ENCODE measurements at places on chromosomes 6 and 20.

DNA sequence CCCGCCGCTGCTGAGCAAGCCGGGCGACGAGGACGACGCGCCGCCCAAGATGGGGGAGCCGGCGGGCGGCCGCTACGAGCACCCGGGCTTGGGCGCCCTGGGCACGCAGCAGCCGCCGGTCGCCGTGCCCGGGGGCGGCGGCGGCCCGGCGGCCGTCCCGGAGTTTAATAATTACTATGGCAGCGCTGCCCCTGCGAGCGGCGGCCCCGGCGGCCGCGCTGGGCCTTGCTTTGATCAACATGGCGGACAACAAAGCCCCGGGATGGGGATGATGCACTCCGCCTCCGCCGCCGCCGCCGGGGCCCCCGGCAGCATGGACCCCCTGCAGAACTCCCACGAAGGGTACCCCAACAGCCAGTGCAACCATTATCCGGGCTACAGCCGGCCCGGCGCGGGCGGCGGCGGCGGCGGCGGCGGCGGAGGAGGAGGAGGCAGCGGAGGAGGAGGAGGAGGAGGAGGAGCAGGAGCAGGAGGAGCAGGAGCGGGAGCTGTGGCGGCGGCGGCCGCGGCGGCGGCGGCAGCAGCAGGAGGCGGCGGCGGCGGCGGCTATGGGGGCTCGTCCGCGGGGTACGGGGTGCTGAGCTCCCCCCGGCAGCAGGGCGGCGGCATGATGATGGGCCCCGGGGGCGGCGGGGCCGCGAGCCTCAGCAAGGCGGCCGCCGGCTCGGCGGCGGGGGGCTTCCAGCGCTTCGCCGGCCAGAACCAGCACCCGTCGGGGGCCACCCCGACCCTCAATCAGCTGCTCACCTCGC is 1.5 kb downstream of the ARID1B start:
- DNase-seq, result no peak

GRCh38 chr6:131787079-131787478 is 20.7 kb upstream of the ENPP1 start:
- no peak for DNase-seq

- peak; percentile 72 for DNase-seq
These were observed 227.6 kb upstream of the PRSS16 start for GRCh38 chr6:27019651-27020552.

DNA sequence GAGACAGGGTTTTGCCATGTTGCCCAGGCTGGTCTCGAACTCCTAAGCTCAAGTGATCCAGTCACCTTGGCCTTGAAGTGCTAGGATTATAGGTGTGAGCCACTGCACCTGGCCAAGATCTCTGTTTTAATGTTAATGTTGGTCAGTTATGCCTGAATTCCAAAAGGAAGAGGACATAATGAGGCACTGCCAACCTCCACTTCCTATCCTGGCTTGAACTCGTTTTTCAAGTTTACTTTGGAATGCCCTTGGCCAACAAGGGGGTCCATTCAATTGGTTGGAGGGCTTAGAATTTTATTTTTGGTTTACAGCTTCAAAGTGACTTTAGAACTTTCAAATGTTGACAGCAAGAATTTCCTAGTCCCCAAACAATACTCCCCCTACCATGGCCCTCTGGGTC is 29.8 kb downstream of the DNAAF9 start:
- DNase-seq, result no peak

DNA sequence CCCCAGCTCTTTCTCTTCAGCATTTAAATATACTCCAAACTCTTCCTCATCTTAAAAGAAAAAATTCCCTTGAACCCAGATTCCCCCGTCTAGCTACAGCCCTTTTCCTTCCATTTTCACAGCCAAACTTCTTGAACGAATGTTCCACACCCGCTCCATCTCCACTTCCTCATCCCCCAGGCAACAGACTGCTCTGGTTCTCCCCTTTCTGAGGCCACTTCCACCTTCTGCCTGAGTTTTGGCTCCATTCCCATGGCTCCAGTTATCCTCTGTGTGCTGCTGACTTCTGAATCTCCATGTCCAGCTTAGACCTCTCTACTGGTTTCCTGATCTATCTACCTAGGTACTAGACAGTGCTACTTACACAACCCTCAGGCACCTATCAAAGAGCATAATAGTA is 106.4 kb downstream of the RALGAPA2 start:
- no peak for DNase-seq

GRCh38 chr20:60695226-60696000 is 556.6 kb upstream of the CDH4 start:
- DNase-seq, result peak; percentile 70

DNA sequence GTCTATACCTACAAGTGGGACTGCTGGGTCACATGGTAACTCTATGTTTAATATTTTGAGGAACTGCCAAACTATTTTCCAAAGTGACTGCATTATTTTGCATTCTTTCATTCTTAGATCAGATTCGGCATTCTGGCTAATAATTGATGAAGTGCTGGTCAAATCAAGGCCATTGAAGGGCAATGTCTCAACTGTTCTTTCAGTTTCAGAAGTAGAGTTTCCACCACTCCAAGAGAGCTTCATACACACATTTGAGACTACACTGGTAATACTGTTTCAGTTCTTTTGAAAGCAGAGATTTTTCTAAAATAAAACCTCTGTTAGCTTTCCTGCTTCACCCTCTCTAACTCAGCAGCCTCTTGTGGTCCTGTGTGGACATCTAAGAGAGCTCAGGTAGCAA is 154.5 kb downstream of the CFAP61 start:
- no peak for DNase-seq

DNA sequence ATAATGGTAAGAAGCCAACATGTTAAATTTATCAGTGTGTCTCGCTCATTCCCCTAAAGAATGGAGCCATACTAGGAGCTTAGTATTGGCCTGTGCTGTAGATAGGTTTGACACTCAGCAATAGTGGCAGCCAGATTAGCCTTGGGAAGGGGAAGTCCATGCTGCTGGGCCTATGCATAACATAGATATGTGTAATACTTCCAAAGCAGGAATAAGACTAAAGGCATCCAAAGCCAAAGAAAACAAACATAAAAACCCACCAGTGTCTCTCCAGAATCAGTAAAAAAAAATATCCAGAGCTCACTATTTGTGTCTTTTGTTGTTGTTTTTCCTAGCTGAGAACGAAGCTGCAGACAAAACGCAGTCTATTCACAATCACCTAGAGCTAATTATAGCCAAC is 104.2 kb upstream of the STXBP5 start:
- DNase-seq, result no peak

DNA sequence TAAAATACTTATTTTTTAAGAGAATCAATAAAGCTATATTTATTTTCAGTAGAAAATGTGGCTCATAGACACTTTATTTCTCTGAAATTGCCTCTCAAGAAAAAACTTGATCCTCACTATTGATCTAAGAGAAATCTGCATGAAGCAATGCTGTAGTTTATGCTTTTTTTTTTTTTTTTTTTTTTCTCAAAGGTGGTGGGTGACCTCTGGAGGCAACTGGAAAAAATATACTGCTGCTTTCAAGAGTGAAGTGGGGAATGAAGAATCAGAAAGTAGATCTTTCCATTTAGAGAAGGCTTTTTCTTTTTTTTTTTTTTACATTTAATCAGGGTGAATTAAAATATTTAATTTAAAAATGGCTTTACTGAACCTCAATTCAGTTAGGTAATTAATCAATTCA is 169.3 kb downstream of the SLC16A10 start:
- DNase-seq, result no peak

DNA sequence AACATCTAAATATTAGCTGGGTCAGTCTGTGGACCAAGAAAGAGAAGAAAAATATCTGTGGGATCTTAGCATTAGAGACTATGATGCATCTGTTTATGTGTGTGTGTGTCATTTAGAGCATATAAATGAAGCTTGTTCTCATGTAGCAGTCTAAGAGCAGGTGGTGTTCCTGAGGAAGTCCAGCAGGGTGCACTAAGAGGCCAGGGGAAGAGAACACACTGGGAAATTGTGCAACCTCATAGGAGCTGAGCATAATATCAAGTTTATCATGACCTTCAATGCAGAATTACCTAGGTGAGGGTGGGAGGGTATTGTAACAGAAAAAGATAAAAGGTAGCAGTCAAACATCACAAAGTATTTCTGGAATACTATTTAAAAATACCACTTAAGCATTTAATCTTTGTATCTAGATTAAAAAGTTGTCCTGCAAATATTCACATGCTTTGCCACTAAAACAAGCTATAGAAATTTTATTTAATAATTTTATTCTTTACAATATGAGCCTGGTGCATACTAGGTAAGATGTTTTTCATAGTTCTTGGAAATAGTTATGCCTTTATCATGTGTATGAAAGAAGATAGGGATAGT is 80.5 kb downstream of the SMPDL3A start:
- DNase-seq, result peak; percentile 40

DNA sequence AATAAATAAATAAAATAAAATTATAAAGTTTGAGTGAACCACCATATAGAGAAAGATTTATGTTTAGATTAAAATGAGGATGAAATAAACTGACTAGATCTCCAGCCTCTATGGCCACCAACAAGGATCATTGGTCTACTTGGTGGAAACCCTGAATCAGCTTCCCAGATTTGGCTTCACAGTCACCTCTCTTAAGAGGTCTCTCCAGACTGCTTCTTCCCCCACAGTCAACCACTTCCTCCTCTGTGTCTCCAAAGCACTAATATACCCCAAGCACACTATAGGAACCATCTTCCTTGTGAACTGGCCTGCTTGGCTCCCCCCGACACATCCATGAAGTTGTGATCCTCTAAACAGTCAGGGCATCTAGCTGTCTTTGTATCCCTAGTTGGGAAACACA is 529.6 kb upstream of the RNF217 start:
- DNase-seq, result no peak

DNA sequence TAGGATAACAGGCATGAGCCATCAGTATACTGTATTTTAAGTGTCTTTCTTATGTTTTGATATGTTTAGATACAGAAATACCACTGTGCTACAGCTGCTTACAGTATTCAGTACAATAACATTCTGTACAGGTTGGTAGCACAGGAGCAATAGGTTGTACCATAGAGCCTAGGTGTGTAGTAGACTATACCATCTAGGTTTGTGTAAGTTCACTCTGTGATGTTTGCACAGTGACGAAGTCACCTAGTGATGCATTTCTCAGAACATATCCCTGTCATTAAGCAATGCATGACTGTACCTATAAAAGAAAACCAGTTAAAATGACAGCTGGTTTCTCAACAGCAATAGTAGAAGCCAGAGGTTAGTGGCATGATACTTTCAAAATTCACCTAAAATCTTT is 3.0 kb upstream of the ZBTB24 start:
- no peak for DNase-seq

GRCh38 chr20:21280522-21281016 is 22.6 kb upstream of the XRN2 start:
- DNase-seq, result no peak

DNA sequence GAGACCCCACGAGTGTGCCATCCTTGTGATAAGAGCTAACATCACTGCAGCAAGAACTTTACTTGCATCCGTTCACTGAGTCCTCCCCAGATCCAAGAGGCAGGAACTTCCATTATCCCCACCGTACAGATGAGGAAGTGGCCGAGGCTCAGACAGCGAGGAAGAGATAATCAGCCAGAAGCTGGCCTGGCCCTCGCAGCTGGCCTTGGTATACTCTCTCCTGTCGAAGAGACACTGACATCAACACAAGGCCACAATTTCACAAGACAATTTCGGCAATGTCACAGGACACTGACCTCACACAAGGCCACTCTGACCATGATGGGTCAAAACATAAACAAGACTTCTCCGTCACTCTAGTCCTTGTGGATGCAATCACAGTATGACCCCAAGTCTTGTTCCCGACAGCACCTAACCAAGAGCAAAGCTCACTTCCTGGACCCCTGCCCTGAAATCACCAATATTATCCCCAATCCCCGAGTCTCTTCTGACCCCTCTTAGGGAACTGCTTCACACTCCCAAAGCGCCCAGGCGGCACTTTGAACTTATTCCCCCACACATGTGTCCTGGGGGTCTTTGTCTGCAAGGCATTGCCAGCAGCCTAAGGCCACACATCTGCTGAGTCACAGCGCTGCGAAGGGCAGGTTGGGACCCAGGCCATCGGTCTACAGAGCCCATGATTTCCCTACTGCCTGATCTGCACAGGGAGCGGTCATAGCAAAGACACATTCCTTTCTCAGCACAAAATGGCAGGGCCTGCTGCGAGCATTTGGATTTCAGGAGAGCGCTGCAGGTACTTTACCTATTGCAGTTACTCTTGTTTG is 14.8 kb upstream of the VAPB start:
- DNase-seq, result no peak

DNA sequence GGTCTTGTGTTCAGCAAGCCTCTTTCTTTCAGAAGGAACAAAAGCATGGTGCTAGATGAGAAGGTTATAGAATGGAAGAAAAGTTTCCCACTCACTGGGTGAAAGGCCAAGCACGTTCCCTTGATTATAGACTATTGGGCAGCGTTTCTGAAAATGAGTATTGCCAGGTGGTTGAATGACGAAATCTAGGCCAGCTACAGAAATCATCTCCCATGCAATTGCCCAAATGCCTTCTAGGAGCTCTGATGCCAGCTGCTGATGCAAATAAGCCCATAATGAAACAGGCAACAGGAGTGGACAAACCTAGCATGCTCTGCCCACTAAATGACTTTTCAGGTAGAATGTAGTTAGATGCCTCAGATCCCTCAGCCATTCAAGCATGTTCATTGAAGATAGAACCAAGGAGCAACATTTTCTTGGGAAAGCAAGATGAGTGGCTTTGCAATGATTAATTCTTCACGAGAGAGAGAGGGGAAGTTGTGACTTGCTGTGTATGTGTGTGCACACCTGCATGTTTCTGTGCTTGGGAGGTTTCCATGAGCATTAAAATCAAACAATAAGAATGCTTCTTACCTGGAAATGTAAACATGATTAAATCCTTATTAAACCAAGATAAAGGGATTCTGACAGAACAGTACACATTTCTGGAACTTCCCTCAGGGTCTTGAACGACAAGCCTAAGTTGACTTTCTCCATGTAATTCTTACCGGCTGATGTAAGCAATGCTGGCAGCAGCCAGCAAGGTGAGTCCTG is 43.6 kb downstream of the ADTRP start:
- DNase-seq, result no peak

GRCh38 chr6:1402868-1403267 is 13.5 kb downstream of the FOXF2 start:
- DNase-seq, result no peak

GRCh38 chr6:123203928-123204327 is 207.9 kb downstream of the CLVS2 start:
- DNase-seq, result no peak

DNA sequence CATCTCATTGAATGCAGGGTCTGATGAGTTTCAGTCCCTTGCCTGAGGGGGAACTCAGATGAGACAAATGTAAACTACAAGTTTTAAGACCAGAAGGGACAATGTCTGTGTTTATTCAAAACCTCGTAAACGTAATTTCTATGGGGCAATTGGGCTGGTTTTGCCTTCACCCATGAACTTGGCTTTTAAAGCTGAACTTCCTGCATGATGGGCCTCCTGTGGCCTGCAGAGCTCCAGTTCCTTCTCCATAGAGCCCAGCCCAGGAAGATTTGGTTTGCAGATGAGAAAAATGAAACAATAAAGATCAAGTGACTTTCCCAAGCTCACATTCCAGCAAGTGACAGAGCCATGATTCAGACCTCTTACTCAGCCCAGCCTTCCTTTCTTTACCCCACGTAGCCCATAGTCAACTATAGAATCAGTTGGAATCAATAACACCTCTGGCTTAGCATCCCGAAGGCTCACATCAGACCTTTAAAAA is 612.3 kb downstream of the UTRN start:
- peak; percentile 87 for DNase-seq

GRCh38 chr20:35472209-35472608 is 16.8 kb downstream of the CEP250 start:
- DNase-seq, result no peak

GRCh38 chr20:57701090-57701489 is 8.7 kb downstream of the PMEPA1 start:
- no peak for DNase-seq

GRCh38 chr20:44255942-44256341 is 8.8 kb downstream of the GDAP1L1 start:
- DNase-seq, result no peak

GRCh38 chr20:18650224-18650623 is 62.4 kb downstream of the DTD1 start:
- no peak for DNase-seq

Measured in kidney capillary endothelial cell (primary cell).